ENCODE measurements at places on chromosomes 6 and 20. TPM values are rescaled to one million over a fixed set of nuclear protein-coding genes. Genes with fewer than 3 reads are reported as not detected.

The GRM4 gene
- not detected for polyA plus RNA-seq

The TSBP1 gene
- polyA plus RNA-seq = not detected

DNA sequence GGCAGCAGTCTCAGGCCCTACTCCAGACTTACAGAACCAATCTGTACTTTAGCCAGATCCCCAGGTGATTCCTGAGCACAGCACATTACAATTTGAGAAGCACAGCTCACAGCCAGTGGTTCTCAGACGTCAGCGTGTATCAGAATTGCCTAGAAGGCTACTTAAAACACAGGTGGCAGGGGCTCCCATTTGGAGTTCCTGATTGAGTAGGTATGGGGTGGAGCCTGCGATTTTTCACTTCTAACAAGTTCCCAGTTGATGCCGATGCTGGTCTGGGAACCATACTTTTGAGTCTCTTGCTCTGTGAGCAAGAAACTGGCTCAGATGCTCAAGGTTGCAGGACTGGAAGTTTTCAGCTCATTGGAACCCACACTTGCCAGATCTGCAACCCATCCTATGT, 89.5 kb downstream of the ZFP64 start:
- H3K4me3 ChIP-seq = no peak overlapping the region
- H3K36me3 ChIP-seq = peaks cover 9% of the 10 kb centered on the region
- H3K27me3 ChIP-seq = peaks cover 15% of the 10 kb centered on the region
- DNase-seq = no peak
- no peak overlapping the region for H3K27ac ChIP-seq

- no peak overlapping the region for H3K27ac ChIP-seq
- no peaks in the 10 kb centered on the region for H3K27me3 ChIP-seq
- peaks cover 100% of the 10 kb centered on the region for H3K36me3 ChIP-seq
- no peak for DNase-seq
These were observed 53.9 kb downstream of the DHX35 start for GRCh38 chr20:39016041-39016440.

DNA sequence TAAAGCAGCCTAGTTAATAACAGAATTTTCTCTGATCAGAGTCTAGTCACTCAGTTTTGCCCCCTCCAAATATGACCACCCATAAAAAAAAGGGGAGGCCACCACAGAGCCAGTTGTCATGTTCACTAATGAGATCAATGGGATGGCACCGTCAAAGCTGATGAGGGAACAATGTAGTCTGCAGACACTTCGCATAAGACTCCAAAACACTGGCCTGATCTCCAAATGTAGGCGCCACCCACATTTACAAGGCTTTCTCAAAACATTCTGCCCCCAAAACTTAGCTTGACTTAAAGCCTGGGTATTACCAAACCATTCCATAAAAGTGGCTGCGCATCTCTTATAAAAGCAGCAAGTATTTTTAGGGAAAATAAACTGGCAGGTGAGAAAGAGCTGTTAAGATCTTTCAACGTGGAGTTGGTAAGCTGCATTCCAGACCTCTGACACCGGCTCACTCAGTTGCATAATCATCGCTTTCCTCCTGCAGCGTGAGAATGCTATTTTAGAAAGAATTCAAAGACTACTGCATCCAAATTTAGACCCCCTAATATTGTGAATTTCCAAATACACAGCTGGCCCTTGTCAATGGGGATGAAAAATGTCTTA, 59.3 kb downstream of the TBC1D7 start:
- no peak overlapping the region for H3K27ac ChIP-seq
- peak; percentile 56 for DNase-seq
- H3K36me3 ChIP-seq = no peaks in the 10 kb centered on the region
- peaks cover 17% of the 10 kb centered on the region for H3K4me1 ChIP-seq
- no peak overlapping the region for H3K4me3 ChIP-seq
- no peaks in the 10 kb centered on the region for H3K27me3 ChIP-seq

The ZC2HC1B gene
- polyA plus RNA-seq = not detected

DNA sequence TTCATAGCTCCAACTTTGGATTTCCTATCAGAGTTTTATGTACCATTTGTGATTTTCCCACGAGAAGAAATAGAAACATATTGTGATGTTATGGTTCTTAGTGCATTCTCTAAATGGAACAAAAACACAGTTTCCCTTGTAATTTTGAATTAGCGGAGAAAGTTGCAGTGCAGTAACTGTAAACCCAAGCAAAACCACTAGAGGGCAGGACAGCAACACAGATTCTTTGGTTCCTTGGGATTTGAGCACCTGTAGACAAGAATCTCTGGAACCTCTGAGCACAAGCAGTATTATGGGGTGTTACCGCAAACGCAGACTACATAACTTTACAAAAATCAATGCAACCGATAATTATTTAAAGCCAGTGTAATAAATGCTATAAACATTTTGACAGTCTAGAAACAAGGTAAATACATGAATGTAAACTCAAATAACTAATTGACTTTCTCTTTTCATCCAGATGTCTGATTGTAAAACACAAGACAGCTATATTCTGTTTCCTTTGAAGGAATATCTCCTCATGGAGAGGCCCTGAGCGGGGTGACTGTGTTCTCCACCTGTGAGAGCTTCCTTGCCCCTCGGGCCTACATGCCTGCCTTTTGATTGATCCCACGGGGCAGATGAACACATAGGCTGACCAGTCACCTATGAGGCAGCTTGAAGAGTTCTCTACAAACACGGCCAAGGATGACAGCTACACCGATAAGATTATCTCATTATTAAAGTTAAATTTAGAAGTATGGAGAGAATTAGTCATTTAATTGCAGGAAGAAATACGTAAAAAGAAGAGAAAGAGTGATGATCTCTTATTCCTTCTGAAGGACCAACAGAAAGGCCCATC, 67.5 kb upstream of the COL21A1 start:
- H3K36me3 ChIP-seq = no peaks in the 10 kb centered on the region
- no peak overlapping the region for H3K27ac ChIP-seq
- H3K4me3 ChIP-seq = no peak overlapping the region
- no peaks in the 10 kb centered on the region for H3K4me1 ChIP-seq
- no peak for DNase-seq

The ADTRP gene
- polyA plus RNA-seq = 10.0 TPM

DNA sequence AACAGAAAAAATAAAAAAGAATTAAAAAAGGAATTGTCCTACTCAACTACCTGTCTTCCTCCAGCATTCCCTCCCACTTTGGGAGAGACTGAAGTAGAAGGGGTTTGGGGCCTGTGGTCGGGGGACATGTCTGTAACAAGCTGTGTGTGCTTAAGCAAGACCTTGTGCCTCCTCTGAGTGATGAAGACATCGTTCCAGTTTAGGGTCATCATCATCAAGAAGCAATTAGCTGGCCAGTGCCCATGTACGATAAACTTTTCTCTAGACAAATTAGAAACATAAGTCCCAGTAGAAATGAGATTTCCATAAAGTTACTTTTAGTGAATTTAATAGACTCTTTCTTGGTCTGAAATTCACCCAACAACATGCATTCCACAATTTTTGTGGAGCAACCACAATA, 272.9 kb downstream of the ZNF217 start:
- no peaks in the 10 kb centered on the region for H3K36me3 ChIP-seq
- no peaks in the 10 kb centered on the region for H3K4me1 ChIP-seq
- no peak for DNase-seq
- no peak overlapping the region for H3K4me3 ChIP-seq
- no peak overlapping the region for H3K27ac ChIP-seq

The COL9A3 gene
- polyA plus RNA-seq = 2.4 TPM

The TRIM38 gene
- polyA plus RNA-seq = 3.7 TPM

DNA sequence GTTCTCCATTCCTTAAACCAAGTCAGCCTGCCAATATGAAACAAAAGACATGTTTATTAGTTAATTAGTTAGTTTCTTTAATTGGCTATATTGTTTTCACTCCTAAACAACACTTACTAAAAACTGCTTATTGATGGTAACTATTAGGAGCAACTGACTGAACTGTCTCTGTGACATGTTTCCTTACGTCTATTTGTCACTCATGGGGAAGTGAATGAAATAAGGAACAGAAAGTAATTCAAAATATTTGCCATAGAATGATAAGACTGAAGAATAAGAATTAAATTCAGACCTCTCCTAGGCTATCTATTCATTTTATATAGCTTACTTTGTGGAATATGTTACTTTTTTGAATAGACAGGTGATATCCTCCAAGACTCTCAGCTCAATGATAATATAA, 217.2 kb downstream of the LAMA2 start:
- no peaks in the 10 kb centered on the region for H3K4me1 ChIP-seq
- H3K27ac ChIP-seq = no peak overlapping the region
- DNase-seq = no peak
- no peak overlapping the region for H3K4me3 ChIP-seq
- no peaks in the 10 kb centered on the region for H3K27me3 ChIP-seq

The FAM83C gene
- not detected for polyA plus RNA-seq

DNA sequence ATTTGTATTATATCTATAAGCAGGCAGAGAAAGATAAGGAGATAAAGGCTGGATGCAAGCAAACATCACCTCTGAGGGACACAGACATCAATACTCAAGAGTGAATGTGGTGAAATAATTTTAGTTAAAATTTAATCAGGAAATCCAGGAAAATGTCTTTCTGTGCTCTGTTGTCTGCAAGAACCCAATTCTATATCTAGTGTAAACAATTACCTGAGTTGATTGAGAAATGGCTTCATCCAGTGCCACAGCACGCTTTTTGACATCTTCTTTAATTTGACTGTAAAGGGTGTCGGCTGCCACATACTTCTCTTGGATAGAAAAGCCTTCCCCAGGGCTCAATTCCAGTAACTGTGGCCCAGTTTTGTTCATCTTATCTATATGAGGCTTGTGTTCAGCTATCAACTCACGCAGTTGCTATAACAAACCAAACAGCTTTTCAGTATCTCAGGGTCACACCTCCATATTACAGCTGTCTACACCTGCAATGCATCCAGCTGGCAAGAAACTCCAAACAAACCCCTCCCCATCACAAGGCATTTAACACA, 131.6 kb downstream of the DST start:
- no peak overlapping the region for H3K4me3 ChIP-seq
- H3K27me3 ChIP-seq = no peaks in the 10 kb centered on the region
- peaks cover 57% of the 10 kb centered on the region for H3K36me3 ChIP-seq
- H3K27ac ChIP-seq = no peak overlapping the region
- peaks cover 5% of the 10 kb centered on the region for H3K4me1 ChIP-seq

All from stomach (tissue), 19 donors.